Activated CD8-positive, alpha-beta T cell treated with anti-CD3 and anti-CD28 coated beads for 36 hours (primary cell): ENCODE measurements at places on chromosomes 7 and 10. TPM values are rescaled to one million over a fixed set of nuclear protein-coding genes. Genes with fewer than 3 reads are reported as not detected.

GRCh38 chr7:16463520-16463919 is 2.0 kb downstream of the SOSTDC1 start:
- no peak overlapping the region for H3K27ac ChIP-seq
- no peaks in the 10 kb centered on the region for H3K36me3 ChIP-seq
- no peak overlapping the region for H3K4me3 ChIP-seq
- DNase-seq: no peak
- peaks cover 12% of the 10 kb centered on the region for H3K27me3 ChIP-seq

DNA sequence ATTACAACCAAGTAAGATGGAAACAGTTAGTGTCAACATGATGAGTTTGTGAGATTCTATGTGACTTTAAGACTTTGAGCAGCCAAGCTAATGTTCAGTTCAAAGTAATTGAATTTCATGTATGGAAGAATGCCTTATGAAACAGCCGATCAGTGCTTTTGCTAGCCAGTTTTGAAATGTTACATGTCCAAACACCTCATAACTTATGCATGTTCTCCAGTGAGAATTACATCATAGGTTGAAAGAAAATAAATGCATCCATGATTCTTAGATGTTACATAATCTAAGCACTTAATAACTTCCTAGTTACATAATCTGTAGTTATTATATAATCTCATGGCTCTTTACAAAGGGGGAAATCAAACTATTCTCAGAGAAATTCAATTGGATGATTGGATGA is 211.3 kb downstream of the BICC1 start:
- no peak for DNase-seq
- H3K27ac ChIP-seq: no peak overlapping the region
- H3K4me1 ChIP-seq: no peaks in the 10 kb centered on the region
- H3K27me3 ChIP-seq: peaks cover 4% of the 10 kb centered on the region
- H3K4me3 ChIP-seq: no peak overlapping the region

GRCh38 chr10:18246967-18247366 is 106.7 kb downstream of the CACNB2 start:
- DNase-seq: no peak
- H3K27ac ChIP-seq: no peak overlapping the region
- H3K4me3 ChIP-seq: no peak overlapping the region
- H3K36me3 ChIP-seq: no peaks in the 10 kb centered on the region

- H3K4me3 ChIP-seq: no peak overlapping the region
- no peak for DNase-seq
- H3K36me3 ChIP-seq: peaks cover 21% of the 10 kb centered on the region
- H3K27me3 ChIP-seq: no peaks in the 10 kb centered on the region
- no peak overlapping the region for H3K27ac ChIP-seq
Measured at GRCh38 chr10:125817337-125817946, 5.6 kb downstream of the UROS start.

DNA sequence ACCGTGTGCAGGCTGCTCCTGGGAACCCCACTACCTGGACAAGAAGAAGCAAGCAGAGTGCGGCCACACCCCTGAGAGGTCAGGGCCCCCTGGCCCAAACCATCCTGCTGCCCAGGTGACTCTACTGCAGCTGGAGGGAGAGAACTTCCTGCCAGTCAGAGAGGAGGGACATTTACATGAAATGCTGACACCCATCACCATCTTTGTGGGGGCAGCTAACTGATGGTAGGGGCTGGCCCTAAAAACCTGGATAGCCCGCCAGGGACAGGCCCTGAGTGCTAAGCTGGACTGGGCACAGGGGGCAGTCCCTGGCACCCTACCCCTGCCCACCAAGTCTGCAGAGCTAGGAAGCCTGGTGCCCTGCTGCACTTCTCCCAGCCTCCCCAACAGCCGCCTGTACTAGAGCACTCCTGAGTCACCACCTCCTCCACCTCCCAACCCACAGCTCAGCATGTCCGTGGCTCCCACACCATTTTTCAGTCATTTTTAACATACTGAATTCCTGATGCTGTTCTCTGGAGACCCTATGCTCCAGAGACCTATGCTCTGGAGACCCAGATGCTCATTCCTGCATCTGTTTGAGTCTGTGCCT is 27.5 kb downstream of the DPCD start:
- no peak for DNase-seq
- no peaks in the 10 kb centered on the region for H3K27me3 ChIP-seq
- H3K4me1 ChIP-seq: peaks cover 7% of the 10 kb centered on the region

GRCh38 chr7:35012160-35012559 is 25.1 kb downstream of the DPY19L1 start:
- H3K27ac ChIP-seq: no peak overlapping the region
- no peak overlapping the region for H3K4me3 ChIP-seq
- DNase-seq: no peak
- no peaks in the 10 kb centered on the region for H3K4me1 ChIP-seq
- no peaks in the 10 kb centered on the region for H3K27me3 ChIP-seq

- no peaks in the 10 kb centered on the region for H3K36me3 ChIP-seq
- no peak overlapping the region for H3K4me3 ChIP-seq
- no peaks in the 10 kb centered on the region for H3K4me1 ChIP-seq
- H3K27me3 ChIP-seq: peaks cover 2% of the 10 kb centered on the region
- DNase-seq: no peak
Measured at GRCh38 chr10:124866812-124867211, 65.2 kb downstream of the ABRAXAS2 start.

DNA sequence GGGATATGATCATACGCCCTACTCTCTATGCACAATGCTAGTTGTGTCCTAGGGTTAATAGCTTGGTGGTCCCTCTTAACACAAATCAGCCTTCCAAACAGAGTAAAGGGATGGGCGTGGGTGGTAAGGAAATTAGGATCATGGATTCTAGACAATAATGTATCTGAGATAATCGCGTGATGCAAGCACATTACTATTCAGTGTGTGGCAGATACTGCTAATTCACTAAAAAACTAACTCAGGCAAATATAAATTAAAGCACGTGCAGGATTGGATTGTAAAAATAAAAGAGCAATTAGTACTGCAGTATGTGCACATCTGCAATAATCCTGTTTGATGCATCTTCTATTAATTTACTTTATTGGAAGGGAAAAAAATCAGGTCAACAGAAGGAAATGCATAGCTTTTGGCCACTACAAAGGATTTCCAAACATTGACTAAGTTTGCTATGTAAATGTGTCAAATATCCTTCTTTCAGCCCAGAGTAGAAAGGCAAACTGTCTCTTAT is 22.0 kb downstream of the TWIST1 start:
- DNase-seq: no peak
- H3K36me3 ChIP-seq: no peaks in the 10 kb centered on the region
- H3K4me1 ChIP-seq: no peaks in the 10 kb centered on the region
- H3K4me3 ChIP-seq: no peak overlapping the region

DNA sequence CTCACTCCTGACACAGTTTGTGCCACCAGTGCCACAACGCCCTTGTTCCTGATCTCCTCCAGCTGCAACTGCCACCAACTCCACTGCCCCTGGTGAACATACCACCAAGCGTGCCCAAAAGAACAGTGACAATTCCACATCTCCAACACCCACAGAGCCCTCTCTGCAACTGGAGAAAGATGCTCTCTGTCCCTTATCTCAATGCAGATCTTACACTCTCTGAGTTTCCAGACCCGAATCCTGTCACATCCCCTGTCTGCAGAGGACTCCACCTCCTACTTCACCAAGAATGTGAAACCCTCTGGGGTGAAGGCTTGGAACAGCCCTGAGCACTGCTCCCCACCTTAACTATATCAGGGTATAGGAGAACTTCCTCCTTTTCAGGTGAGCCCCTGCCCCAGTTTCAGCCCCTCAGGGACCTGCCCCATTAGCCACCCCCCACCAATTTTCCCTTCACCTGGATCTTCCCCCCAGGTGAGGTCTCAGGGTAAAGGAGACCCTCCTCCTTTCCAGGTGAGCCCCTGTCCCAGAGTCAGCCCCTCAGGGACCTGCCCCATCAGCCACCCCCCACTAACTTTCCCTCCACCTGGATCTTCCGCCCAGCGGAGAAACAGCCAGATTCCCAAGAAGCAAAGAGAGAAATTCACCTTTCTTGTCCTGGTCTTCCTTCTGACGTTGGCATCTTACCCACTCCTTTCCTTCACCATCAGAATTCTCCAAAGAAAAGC is 55.0 kb downstream of the CPXM2 start:
- H3K36me3 ChIP-seq: no peaks in the 10 kb centered on the region
- H3K27ac ChIP-seq: no peak overlapping the region
- DNase-seq: no peak

- peaks cover 22% of the 10 kb centered on the region for H3K27me3 ChIP-seq
- H3K4me1 ChIP-seq: no peaks in the 10 kb centered on the region
- DNase-seq: no peak
- no peak overlapping the region for H3K27ac ChIP-seq
- no peak overlapping the region for H3K4me3 ChIP-seq
- H3K36me3 ChIP-seq: no peaks in the 10 kb centered on the region
Measured at GRCh38 chr10:69679736-69680135, 49.7 kb downstream of the FAM241B start.

- H3K27me3 ChIP-seq: no peaks in the 10 kb centered on the region
- H3K4me3 ChIP-seq: no peak overlapping the region
- no peaks in the 10 kb centered on the region for H3K36me3 ChIP-seq
- DNase-seq: no peak
Measured at GRCh38 chr7:79593866-79594301, 140.4 kb upstream of the MAGI2 start.

GRCh38 chr7:95095259-95095965 is 188.0 kb downstream of the PPP1R9A start:
- H3K27me3 ChIP-seq: peaks cover 5% of the 10 kb centered on the region
- H3K4me1 ChIP-seq: no peaks in the 10 kb centered on the region
- no peak overlapping the region for H3K27ac ChIP-seq
- H3K4me3 ChIP-seq: no peak overlapping the region
- no peak for DNase-seq
- no peaks in the 10 kb centered on the region for H3K36me3 ChIP-seq

- H3K4me1 ChIP-seq: no peaks in the 10 kb centered on the region
- no peak within 1 kb of the TSS for H3K27ac ChIP-seq
- no peaks in the 10 kb centered on the region for H3K27me3 ChIP-seq
- no peaks in the 10 kb centered on the region for H3K36me3 ChIP-seq
- DNase-seq: no peak
- no peak within 1 kb of the TSS for H3K4me3 ChIP-seq
Measured at GRCh38 chr10:97584060-97584797, at the start of gene HOGA1. HOGA1 (plus strand) TSS chr10:97584389; CDS start chr10:97584704, 315 bp downstream.

GRCh38 chr10:22322641-22323160 is 1.8 kb downstream of the BMI1 start:
- DNase-seq: no peak
- H3K27ac ChIP-seq: peak overlapping the region; percentile 89
- peaks cover 22% of the 10 kb centered on the region for H3K36me3 ChIP-seq
- peaks cover 46% of the 10 kb centered on the region for H3K27me3 ChIP-seq
- peaks cover 50% of the 10 kb centered on the region for H3K4me1 ChIP-seq

DNA sequence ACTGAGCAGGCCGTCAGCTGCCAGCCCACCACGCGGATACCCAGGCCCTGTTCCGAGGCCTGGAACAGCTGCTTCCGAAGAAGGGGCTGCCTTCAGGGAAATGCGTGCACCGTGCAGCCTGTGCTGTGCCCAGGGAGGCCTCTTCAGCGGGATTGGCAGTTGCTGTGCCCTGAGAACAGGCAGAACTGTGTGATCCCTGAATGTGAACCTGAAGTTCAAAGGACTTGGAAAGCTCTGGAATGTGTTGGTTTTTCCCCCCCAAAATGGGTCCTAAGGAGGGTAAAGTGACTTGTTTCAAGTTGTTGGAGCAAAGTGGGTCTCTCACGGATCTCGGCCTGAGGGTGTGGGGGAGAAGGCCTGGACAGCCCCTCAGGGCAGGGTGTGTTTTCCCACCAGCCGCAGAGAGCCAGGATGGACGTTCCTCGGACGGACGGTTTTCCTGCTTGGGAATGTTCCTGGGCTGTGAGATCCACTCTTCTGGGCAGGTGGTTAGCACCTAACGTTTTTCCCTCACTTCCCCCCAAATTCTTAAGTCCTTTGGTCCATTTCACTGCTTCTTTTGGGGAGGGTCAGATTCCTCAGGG is 2.1 kb downstream of the SPRN start:
- no peak for DNase-seq
- H3K27me3 ChIP-seq: no peaks in the 10 kb centered on the region
- no peak overlapping the region for H3K4me3 ChIP-seq
- H3K4me1 ChIP-seq: no peaks in the 10 kb centered on the region

GRCh38 chr10:88270871-88271713 is 312.0 kb downstream of the RNLS start:
- peaks cover 46% of the 10 kb centered on the region for H3K4me1 ChIP-seq
- peak; percentile 79 for DNase-seq
- H3K27ac ChIP-seq: peak overlapping the region; percentile 90
- peak overlapping the region; percentile 53 for H3K4me3 ChIP-seq
- no peaks in the 10 kb centered on the region for H3K36me3 ChIP-seq

GRCh38 chr10:52617346-52617745 is 155.2 kb downstream of the MBL2 start:
- no peaks in the 10 kb centered on the region for H3K4me1 ChIP-seq
- no peak overlapping the region for H3K4me3 ChIP-seq
- H3K27ac ChIP-seq: no peak overlapping the region
- no peaks in the 10 kb centered on the region for H3K27me3 ChIP-seq

DNA sequence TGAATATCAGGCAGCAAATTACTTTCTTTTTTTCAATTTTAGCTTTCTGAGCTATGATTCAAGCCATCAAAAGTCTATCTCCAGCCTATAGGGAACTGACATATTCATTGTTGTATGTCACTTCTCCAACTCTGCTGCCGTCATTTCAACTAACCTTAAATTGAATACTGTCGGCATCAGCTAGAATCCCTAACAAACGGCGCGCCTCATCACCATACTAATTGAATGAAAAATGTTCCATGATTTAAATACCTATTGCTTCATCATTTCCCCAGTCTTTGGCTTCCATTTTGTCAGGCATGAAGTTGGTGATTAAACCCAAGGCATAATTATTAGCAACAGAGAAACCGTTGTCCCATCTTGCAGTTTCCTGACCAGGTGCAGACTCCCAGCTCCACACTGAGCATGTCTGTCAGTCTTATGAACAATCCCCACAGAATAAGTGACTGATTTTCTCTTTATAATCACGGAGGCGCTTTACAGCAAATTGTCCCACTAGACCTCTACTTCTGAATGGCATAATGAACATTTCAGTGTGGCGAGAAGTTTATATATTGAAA is 83.5 kb upstream of the NPY start:
- peaks cover 6% of the 10 kb centered on the region for H3K4me1 ChIP-seq
- H3K27ac ChIP-seq: no peak overlapping the region

- no peaks in the 10 kb centered on the region for H3K27me3 ChIP-seq
- H3K36me3 ChIP-seq: no peaks in the 10 kb centered on the region
- H3K4me1 ChIP-seq: no peaks in the 10 kb centered on the region
- no peak overlapping the region for H3K4me3 ChIP-seq
- DNase-seq: no peak
Measured at GRCh38 chr7:123003539-123004126, 8.1 kb upstream of the TAS2R16 start.

Gene WIPF3
- not detected for total RNA-seq

Gene REEP3
- total RNA-seq: 15.1 TPM

Gene TMEM184A
- not detected for total RNA-seq

Gene CPA2
- not detected for total RNA-seq

Gene TMEM130
- total RNA-seq: 0.38 TPM

Gene NUTM2E
- not detected for total RNA-seq
